Stimulated activated CD8-positive, alpha-beta memory T cell treated with anti-CD3 and anti-CD28 coated beads, Interleukin-12 subunit alpha, Interleukin-12 subunit beta, amount 100 ng/mL, for 4 hours (primary cell): ENCODE measurements at places on chromosomes 2 and 18.
A peak's percentile ranks its signal among the peaks of the same experiment; 100 is the strongest.

DNA sequence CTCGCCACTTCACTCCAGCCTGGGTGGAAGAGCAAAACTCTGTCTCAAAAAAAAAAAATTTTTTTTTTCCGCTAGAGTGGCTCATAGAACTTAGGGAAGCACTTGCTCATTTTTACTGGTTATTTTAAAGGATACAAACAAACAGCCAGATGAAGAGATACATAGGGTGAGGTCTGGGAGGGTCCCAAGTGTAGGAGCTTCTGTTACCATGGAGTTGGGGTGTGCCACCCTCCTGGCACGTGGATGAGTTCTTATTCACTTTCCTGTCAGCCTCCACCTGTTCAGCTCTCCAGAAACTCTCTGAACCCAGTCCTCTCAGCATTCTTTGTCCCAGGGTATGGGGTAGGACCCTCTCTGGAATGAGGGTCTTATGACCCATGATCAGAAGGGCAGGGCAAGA lies 4.9 kb upstream of the MAT2A start:
- no peak for DNase-seq

- DNase-seq = no peak
These were observed 52.3 kb downstream of the INPP4A start for GRCh38 chr2:98496750-98497493.

DNA sequence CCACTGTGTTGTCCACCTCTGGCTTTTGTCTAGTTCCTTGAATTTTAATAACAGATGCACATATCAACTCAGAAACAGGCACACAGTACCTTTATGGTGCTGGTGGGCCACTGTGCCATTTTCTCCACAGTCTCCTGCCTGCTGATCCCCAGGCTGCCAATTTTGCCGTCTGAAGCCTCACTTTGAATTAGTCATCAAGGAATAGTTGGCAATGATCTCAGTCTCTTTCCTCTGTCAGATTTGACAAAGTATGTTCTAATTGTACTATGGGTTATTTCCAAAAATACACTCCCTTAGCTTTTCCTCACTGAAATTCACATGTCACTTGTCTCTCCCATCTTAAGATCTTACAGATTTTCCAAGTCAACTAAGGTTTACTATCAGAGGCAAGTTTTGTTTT lies 140.7 kb downstream of the ZNF516 start:
- DNase-seq = no peak

GRCh38 chr2:72841462-72842125 lies 15.8 kb upstream of the EXOC6B start:
- DNase-seq = no peak

GRCh38 chr2:48131539-48132270 lies 225.4 kb upstream of the FBXO11 start:
- no peak for DNase-seq

- no peak for DNase-seq
These were observed 82.6 kb upstream of the GLI2 start for GRCh38 chr2:120653046-120653445.

DNA sequence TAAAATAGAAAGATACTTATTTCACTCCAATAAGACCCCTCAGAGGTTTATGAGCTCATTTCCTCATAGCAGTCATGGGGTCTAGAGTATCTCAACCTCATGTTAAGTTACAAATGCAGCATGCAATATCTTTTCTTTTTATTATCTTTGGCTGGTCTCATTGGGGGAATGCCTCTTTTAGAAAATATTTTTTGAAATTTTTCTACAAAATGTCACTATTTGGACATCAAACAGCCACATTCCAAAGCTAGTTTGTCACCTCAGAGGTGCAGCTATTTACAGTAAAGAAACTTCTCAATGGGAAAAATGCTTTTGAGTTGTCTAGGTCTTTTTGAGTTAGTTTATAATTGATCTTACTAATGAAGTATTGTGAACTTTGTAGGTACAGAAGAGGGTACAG lies 370.7 kb upstream of the LRATD1 start:
- DNase-seq = no peak

DNA sequence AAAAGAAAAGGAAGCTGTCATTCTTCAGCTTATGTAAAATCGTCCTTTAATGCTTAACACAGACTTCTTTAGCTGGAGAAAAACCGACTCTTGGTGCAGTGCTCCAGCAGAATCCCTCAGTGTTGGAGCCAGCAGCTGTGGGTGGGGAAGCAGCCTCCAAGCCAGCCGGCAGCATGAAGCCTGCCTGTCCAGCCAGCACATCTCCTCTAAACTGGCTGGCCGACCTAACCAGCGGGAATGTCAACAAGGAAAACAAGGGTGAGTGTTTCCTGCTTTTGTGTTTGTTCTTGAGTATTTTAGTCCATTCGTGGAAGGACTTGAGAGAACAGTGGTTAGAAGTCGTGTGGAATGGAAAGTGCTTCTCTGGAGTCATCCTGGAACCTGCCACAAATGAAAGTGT lies 38.9 kb downstream of the KDM3A start:
- no peak for DNase-seq

DNA sequence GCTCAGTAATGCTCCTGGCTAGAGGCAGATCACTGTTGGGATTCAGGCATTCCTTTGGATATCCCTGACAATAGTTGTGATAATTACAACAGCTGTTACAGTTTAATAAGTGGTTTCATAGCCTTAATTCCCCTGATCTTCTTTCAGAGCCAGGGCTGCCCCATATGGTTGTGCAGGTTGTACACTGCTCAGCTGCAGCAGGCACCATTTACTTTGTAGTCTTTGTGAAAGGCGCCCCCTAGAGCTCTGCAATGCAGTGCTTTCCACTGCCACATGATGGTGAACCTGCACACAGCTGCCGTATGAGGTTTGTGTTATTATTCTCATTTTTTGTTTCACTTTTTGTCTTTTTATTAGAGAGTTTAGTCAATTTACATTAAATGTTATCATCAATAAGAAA lies 239.1 kb downstream of the KCNS3 start:
- no peak for DNase-seq

DNA sequence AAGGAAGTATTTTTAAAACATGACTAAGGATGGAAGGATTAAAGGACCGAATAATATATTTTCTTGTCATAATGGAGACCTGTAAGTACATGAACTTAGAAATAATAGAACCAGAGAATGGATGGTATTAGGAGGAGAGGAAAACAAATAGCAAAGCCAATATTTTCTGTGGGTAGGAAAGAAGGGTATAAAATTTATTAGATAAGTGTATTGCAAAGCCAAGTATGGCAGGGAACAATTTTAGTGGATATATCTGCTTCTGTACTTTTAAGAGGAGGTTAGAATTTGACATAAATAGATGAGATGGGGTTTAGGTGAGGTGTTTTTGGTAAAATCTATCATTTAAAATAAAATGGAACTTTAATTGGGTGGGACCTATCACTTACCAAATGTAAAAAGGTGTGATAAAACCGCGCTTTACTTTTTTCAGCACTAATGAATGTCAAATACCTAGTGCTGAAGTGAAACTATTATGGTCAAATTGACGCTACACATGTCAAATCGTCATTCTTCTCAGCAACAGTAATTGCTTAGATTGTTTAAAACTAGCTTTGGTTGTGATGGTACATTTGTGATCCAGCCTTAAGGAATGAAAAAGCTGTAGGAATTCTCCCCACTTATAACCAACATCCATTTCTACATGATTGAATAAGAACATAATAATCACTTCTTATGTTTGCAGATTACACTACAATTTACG lies 78.1 kb upstream of the ZEB2 start:
- no peak for DNase-seq

GRCh38 chr2:217706513-217706912 lies 296.3 kb downstream of the TNS1 start:
- no peak for DNase-seq

GRCh38 chr2:216047397-216047796 lies 34.0 kb upstream of the MREG start:
- no peak for DNase-seq

- DNase-seq = no peak
These were observed 86.3 kb upstream of the FAM136A start for GRCh38 chr2:70388128-70388527.

- no peak for DNase-seq
These were observed 96.0 kb downstream of the INHBB start for GRCh38 chr2:120441744-120442471.

- DNase-seq = peak; percentile 36
These were observed 1.7 kb upstream of the POLR2D start for GRCh38 chr2:127859712-127860085.

- no peak for DNase-seq
These were observed 33.1 kb upstream of the STON1 start for GRCh38 chr2:48496849-48497248.

DNA sequence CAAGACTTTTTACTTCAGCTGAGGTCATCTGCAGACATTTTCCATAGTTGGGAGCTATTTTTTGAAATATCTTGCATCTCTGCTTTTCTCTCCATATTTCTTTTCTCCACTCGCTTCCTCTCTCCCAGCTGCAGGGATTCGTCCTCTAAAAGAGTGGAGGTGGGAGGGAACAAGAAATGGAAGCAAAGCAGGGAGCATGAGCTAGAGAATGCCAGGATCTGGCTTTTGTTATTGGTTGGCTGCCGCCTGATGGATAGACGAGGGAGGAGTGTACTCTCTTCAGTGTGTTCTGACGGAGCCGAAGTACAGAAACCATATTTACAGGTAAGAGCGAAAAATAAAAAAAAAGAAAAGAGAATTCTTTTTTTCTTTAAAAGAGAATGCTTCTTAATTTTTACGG lies at the start of gene CSRNP3:
CSRNP3 (plus strand) TSS at position 282 of the 400 bp plus-strand sequence. CDS start 125,368 bp downstream, outside the sequence.
- DNase-seq = no peak

DNA sequence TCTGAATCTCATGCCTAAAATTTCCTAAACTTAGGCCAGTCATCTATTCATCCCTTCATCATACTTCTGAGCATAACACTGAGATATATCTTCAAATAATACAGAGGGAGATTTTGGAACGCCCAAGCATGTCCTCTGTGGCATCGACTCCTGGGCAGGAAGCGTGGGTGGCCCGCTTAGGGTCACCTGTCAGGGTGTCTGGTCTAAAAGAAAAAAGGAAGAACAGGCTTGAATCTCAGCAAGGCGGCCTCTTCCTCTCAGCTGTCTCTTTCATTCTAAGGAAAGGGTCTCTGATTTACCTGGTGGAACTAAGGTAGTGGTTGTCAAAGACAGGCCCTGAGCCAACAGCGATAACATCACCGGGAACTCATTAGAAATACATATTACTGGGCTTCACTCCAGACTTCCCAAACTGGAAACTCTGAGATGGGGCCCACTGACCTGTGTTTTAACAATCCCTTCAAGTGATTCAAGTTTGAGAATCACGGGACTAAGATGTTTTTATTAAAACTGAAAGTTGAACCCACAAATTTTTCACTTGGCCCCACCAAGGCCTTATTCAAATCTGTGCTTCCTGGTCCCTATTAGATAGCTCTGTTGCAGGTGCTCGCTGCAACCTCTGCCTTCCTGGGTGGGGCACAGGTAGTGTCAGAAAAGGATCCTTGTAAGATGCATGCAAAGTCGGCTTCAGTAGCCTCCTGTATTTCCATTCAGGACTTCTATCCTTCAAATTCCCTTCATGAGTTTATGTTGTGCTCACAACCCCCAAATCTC lies 162.3 kb upstream of the CCDC68 start:
- DNase-seq = no peak

DNA sequence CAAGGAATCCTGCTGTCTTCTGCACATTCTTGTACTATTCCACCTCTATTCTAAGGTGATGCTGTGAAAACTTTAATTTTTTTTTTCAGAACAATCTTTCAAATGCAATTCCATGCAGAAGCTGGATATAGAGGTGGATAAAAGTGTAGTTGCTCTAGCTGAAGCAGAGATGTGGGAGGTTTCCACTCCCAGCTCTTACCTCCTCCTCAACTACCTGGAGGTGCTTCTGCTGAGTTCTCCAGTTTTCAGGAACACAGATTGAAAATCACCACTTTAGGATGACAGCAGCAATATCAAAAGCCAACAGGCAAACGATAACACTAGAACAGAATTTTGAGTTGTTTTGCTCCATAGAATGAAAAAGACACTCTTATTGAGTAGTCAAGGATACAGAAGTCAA lies 51.1 kb upstream of the FAM98A start:
- no peak for DNase-seq

- DNase-seq = no peak
These were observed 98.1 kb downstream of the LRRC30 start for GRCh38 chr18:7329016-7329415.

- DNase-seq = no peak
These were observed 1.4 kb downstream of the RSAD2 start for GRCh38 chr2:6879011-6879410.

- no peak for DNase-seq
These were observed 78.9 kb downstream of the EHD3 start for GRCh38 chr2:31312898-31313297.

- no peak for DNase-seq
These were observed 2.5 kb downstream of the PAX3 start for GRCh38 chr2:222296311-222296741.

DNA sequence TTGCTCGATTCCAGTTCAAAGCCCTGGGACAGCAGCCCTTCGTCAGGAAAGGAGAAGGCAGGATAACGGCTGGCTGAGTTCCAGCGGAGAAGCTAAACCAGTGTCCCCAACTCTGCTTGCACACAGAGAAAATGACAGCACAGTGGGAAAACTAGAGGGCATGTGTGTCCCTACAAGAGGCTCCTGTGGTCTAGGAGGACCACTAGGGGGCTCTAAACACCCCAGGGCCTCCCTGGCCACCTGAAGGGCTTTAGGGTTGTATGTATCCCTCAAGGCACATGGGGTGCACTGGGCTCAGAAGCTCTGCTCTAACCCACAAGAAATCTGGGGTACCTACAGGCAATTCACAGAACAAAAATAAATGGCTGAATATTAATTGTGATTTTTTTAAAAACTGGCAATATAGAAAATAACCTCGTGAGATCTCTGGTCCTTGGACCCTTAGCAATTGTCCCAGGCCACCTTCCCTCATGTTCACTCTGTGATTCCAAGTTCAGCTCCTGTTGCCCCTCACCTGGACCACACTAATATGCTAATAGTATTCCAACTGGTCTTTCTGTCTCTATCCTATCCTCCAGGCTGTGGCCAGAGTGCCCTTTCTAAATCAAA lies 17.5 kb downstream of the STAT1 start:
- DNase-seq = no peak

DNA sequence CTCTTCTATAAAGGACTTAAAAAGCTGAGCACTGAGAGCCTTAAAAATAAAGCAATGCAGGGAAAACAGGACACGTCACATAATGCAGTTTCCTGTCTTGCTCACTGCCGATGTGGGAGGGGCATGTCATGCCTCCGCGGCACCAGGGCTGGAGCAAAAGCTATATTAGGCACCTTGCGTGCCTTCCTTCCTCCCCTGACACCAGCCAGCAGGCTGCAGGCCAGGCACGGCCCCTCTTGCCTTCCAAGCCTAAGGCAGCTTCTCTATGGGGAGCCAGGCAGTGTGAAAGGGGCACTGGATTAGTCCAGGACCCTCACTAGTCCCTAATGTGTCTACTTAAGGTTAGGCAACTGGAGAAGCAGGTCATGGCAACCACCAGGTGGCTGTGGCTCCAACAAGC lies 26.3 kb downstream of the MRPL35 start:
- peak; percentile 5 for DNase-seq

DNA sequence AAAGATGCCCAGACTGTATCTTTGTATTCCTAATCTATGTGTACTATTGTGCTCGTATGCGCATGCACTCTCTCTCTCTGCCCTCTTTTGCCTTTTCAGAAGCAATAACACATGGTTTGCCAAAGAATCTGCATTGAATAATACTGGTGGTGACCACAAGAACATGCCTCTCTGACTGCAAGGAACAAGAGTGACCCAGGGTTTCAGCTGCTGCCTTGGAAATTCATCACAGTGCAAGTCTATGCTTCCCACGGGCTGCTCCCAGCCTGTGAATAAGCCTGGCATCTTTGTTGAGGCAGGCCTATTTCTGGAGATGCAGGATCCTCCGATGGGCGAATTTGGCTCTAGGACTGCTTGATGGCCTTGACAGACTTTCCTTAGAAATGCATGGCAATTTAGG lies 689.4 kb upstream of the FANCL start:
- no peak for DNase-seq

GRCh38 chr2:62589691-62590356 lies 83.8 kb upstream of the TMEM17 start:
- DNase-seq = no peak
